ENCODE measurements at places on chromosomes 3 and 15.

GRCh38 chr3:55006244-55006676 lies 78.4 kb upstream of the LRTM1 start:
- no peak for DNase-seq

DNA sequence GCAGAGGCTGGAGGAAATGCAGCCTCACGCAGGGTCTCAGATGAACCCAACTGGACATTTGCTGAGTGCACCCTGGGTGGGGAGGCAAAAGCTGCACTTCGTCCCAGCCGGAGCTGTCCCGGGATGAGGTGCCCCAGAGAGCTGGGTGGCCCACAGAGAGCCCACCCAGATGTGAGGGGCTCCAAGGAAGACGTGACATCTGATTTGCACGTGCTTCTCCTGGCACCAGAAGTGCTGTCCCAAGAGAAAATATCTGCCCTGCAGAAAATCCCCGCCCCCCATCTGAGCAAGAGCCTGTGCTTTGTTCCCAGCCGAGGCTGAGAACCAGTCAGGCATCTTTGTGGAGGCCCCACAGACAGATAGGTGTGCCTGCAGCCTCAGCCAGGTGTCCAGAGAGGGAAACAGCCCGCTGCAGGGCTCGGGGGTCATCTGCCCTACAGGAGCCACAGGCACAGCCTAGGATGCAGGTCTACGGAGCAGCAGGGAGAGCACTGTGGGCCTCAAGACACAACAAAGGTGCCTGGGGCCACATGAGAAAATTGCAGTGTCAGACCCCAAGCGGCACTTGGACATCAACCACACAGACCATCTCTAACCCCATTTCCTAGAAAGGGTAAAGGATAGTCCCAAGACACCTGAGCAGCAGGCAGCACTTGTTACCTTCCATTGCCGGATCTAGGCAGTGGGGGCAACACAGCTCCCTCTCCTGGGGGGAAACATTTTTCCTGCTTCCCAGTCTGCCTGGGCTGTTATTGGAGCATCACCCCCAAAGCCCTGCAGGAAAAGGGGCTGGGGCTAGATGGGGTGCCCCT lies 5.8 kb downstream of the TMIE start:
- DNase-seq, result no peak

- DNase-seq, result no peak
Observed at GRCh38 chr3:72932416-72932815, 44.6 kb downstream of the GXYLT2 start.

GRCh38 chr3:194282436-194283122 lies 68.5 kb downstream of the CPN2 start:
- no peak for DNase-seq

- DNase-seq, result no peak
Observed at GRCh38 chr3:167716920-167717319, 17.8 kb downstream of the PDCD10 start.

DNA sequence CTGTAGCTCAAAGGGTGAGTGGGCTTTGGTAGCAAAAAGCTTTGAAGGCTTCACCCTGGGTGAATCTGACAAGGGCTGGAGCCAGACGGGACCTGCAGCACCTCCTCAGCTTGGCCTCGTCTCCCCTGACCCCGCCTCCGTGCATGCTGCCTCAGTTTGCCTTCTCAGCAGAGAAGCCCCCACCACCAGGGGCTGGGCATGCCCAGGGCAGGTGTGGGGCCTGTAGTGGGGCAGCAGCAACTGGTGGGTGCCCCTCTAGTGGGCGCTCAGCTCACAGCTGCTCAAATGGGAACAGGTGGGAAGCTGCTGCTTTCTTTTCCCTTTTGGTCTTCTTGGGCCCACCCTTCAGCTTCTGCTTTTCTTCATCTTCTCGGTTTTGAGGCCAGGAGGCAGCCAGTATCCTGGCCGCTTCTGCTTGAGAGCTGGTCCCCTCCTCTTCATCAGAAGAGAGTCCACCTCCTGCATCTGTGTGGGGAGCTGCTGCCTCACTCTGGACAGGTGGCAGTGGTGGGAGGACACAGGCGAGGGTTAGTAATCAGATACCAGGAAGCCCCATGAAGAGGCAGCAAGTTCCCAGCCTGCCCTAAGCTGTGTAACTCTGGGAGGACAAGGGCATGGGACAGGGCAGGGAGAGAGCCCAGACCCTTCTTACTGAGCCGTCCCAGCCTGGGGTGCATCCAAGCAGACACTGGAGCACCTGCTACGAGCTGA lies 21.0 kb downstream of the TMEM43 start:
- no peak for DNase-seq

DNA sequence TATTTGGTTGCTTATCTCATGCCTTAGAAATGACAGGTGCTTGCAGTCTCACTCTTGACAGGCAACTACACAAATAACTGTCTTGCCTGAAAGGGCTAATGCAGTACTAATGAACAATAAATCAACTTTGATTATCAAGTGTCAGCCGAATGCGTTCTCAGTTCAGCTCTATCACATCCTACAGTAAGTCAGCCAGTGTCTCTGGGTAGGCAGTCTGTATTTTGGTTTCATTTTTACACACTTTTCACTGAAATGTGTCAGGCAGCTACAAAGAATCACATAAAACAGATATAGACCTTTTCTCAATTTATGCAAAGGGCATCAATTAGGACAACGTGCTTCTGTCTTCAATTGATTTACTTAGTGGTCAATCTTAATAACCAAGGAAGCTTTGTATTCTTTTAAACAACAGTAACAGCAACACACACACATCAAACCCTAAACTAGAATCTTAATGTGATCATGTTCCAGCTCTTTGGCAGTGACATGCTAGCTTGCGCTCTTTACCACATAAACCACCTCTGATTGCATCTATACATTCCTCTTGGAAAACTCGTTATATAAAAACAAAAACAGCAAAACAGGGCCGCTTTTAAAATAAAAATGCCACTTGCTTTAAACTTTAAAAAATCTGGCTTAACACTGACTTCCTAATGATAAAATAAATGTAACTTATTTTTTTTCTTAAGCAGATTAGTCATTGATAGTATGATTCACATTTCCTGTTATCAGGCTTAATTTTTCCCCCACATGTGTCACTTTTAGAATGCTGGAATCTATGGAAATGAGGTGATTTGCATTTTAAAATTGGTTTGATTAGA lies 520.4 kb downstream of the FOXP1 start:
- DNase-seq, result no peak

GRCh38 chr15:51369451-51369761 lies 28.0 kb downstream of the GLDN start:
- DNase-seq, result no peak

DNA sequence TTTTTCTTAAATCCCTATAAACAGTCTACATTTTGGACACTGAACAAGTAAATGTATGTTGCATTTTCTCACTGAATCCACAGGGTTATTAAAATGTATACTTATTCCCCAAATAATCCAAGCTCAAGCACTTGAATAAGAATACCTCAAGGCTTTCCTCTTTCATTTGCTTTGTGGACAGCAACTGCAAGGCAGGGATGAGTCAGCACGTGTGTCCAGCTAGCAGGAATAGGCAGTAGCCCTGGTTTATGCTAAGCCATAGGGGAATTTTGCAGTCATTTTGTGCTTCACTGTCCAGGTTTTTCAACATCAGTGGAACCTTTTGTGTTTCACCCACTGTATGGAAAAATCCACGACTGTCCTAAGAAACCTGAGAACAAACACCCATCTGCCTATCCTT lies 96.7 kb upstream of the KCNMB2 start:
- DNase-seq, result no peak

DNA sequence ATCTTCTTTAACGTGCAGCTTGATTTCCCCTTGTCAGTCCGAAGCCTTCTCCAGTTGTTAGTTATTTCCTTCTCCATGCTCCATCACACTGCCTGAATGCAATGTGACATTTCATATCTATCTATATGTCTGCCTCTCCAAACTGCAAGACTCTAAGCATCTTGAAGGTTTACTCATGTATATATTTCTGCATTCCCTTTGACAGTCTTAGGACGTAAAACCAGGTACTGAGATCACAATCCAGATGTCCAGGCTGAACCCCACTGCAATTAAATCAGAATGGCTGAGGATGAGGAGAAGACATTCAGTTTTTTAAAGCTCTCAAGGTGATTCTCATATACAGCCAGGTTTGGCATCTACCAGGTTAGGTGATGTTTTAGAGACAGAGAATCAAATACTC lies 6.1 kb upstream of the SATB1 start:
- no peak for DNase-seq

GRCh38 chr15:70088455-70088854 lies 9.3 kb downstream of the TLE3 start:
- no peak for DNase-seq

GRCh38 chr3:9598783-9599387 lies 45.3 kb upstream of the LHFPL4 start:
- DNase-seq, result no peak

DNA sequence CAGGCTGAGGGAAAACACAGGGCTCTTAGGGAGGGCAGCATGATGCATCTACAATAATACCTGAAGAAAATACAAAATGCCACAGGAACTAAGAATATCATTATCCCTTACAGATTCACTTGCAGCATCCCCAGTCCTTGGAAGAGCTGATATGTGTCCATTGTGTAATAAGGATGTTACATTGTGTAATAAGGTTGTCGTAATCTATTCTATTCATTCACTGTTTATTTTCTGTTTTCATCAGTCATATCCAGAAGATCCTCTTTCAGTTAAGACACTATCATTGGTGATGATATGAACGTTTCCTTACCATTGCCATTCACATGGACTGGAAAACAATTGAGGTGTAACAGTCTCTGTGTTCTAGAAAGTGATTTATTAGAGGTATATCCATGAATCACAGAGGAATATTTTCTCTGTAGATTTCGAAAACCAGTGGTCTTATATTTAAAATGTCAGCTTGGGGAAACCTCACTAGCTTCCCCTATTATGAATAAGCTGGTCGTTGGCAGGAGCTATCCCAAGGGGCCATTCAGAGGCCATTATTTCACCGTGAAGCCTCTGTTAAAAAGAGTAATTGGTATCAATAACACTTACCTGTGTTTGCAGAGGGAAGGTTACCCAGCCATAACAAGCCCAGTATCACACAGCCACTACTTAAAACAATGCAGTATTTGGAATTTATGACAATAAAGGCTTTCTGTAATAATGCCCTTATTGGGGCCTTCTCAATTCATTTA lies 241.1 kb downstream of the ZNF385D start:
- DNase-seq, result no peak

GRCh38 chr15:40389824-40390595 lies 7.5 kb downstream of the KNSTRN start:
- DNase-seq, result no peak

DNA sequence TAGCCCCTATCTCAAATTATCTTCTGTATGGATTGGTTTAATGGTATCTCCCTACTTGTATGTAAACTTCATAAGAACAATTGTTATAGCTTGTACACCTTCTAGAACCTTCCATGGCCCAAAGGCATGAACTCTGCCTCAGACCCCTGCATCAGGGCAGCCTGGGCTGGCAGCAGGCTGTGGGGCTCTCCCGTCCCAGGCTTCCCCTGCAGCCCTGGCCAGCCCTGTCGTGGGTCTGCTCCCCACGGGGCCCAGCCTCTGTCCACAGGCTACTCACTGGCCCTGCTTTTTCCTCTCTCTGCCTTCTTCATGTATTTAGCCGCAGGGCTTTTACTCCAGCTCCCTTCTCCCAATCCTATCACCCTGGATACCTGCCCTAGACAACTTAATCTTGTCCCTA lies 4.4 kb downstream of the SCN5A start:
- DNase-seq, result no peak

DNA sequence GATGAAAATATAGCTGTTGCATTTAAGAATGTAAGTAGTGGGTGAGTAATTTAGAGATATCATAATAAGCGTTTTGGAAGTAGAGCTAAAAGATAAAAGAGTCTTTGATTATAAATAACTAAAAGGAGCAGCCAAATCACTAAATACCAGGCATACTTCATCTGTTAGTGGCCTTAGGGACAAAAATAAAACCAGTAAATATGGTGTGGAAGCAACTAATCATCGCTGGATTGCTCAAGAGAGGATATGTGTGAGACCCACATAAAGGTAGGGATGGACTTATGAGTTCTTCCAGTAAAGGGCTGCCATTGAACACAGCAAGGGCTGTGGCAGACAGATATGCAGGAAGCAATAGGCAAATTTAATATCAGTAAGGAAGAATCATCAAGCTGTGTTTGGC lies 356.2 kb downstream of the CNTN4 start:
- DNase-seq, result no peak

Measured in activated CD8-positive, alpha-beta memory T cell treated with anti-CD3 and anti-CD28 coated beads for 48 hours (primary cell).